ENCODE measurements at places on chromosomes 11 and 22.

GRCh38 chr11:123580557-123581275 is 73.7 kb downstream of the SCN3B start:
- DNase-seq: peak; percentile 40

- no peak for DNase-seq
Measured at GRCh38 chr11:28526406-28526751, 418.2 kb downstream of the METTL15 start.

GRCh38 chr11:128328955-128329551 is 258.3 kb downstream of the ETS1 start:
- DNase-seq: no peak

DNA sequence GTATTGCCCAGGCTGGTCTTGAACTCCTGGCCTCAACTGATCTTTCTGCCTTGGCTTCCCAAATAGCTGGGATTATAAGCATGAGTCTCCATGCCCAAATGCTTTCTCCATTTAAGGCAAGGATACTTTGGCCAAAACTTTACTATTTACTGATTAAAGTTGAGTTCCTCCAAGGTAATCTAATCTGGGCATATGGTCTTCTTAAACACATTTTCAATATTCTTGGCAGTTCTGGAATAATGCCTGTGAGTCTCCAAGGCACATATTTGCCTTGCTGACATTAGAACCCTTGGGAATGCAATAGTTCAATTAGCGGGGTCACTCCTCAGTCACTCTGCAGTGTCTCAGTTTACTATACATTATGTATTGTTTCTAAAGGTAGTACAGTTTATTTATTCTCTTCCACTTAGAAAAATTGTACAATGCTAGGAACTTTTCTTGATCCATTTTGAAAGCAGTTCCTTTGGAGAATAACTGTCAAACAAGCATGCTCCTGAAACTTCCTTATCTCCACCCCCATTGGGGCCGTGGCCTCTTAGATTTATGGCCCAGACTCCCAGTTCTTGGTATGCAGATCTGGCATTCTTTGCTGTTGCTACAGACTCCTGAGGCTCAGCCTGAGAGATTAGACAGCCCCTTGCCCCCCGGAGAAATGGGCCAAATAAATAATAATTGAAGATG is 13.1 kb upstream of the RAB38 start:
- no peak for DNase-seq

DNA sequence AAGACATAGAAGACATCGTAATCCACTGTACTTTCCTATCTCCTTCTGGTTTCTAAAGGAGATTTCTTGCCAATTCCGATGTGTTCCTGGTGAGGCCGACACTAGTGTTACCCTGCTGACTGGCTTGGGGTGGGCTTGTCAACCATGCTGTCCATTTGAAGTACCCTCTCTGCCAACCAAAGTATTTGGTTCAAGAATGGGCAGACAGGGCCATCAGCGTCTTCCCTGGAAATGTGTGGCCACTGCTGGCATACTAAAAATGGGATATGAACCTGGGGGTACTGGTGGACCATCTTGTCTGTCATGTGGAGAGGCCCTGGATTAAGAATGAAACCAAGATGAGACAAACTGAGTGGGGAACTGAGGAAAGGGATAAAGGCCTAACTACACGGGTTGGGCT is 1.8 kb upstream of the VSTM5 start:
- no peak for DNase-seq

DNA sequence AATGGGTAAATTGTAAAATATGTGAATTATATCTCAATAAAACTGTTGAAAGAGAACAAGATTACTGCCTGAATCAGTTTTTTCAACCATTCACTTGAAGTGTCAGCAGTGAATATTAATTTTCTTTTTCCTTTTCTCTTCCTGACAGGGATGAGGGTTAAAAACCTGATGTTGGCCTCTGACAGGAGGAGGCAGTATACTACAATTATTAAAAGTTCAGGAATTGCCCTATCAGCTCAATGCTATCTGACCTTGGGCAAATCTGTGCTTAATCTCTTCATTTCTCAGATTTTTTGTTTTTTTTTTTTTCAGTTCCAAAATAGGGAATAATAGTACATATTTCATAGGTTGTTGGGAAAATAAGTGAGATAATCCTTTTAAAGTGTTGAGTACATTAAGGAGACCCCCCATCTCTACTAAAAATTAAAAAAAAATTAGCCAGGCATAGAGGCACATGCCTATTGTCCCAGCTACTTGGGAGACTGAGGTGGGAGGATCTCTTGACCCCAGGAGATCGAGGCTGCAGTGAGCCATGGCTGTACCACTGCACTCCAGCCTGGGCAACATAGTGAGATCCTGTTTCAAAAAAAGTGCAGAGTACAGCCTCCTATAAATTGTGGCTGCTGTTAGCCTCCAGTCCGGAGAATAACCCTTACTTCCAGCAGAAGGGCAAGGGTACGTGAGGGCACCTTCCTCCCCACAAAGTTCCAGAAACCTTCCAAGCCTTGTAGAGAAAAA is 48.8 kb downstream of the TRIM44 start:
- DNase-seq: no peak

- no peak for DNase-seq
Measured at GRCh38 chr11:68843052-68843561, 1.4 kb upstream of the CPT1A start.

All from stimulated activated CD8-positive, alpha-beta memory T cell treated with anti-CD3 and anti-CD28 coated beads, Interleukin-4, amount 100 ng/mL, for 1 hour (primary cell).